Stimulated activated CD4-positive, alpha-beta T cell treated with anti-CD3 and anti-CD28 coated beads, Interleukin-15, amount 100 ng/mL, for 24 hours (primary cell): ENCODE measurements at places on chromosomes 1 and 21.

DNA sequence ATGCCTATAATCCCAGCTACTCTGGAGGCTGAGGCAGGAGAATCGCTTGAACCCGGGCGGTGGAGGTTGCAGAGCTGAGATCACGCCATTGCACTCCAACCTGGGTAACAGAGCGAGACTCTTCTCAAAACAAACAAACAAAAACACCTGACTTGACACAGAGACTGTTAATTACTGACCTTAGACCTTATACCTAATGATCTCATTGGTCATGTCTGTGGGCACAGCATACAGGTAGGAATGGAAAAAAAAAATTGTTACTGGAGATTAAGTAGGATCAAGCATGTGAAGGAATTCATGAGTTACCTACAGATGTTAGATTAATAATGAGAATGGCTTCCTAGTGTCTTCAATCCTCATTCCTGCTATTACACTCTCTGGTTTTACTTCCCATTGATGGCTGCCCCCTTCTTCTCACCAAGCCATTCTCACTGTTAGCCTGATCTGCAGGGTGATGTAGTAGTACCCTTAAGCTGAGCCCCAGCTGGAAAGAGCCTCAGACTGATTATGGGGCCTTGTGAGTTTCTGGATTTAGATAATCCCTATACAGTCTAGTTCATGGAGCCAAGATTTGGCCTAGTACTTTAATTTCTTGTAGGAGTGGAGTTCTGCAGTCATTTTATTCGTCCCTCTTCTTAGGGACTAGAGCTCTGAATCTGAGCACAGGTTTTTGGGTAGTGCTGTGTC is 8.8 kb downstream of the TBCE start:
- DNase-seq = no peak

DNA sequence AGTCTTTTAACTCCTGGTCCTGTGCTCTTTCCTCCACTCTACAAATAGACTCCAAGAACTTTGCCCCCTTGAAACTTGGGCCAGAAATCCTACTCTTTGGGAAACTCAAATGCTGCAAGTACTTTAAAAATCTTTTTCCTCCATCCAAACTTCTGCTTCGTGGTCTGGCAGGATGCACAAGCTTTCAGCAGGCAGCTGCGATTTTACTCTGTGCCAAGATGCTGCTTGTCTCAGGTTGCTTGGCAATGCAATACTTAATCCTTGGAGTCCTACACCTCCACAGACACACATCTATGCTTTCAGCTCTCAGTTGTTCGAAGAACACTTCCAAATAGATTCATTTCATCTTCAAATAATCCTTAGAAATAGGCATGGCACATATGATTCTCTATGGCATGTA is 435.3 kb upstream of the USP24 start:
- no peak for DNase-seq

GRCh38 chr1:186325239-186325638 is 49.8 kb downstream of the TPR start:
- no peak for DNase-seq

DNA sequence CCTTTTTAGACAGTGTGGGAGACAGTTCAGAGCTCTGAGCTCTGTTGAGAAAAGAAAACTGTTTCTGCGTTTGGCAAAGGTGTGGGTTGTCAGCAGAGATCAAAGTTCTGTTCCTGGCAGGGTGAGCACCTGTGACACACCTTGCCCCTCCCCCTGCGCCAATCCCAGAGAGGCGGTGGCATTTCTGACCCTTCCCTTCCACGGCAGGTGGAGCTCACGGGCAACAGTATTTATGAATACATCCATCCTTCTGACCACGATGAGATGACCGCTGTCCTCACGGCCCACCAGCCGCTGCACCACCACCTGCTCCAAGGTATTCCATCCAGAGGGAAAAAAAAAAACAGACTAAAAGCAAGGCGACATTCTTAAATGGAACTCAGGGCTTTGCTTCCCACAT is 20.7 kb downstream of the SIM2 start:
- DNase-seq = no peak

DNA sequence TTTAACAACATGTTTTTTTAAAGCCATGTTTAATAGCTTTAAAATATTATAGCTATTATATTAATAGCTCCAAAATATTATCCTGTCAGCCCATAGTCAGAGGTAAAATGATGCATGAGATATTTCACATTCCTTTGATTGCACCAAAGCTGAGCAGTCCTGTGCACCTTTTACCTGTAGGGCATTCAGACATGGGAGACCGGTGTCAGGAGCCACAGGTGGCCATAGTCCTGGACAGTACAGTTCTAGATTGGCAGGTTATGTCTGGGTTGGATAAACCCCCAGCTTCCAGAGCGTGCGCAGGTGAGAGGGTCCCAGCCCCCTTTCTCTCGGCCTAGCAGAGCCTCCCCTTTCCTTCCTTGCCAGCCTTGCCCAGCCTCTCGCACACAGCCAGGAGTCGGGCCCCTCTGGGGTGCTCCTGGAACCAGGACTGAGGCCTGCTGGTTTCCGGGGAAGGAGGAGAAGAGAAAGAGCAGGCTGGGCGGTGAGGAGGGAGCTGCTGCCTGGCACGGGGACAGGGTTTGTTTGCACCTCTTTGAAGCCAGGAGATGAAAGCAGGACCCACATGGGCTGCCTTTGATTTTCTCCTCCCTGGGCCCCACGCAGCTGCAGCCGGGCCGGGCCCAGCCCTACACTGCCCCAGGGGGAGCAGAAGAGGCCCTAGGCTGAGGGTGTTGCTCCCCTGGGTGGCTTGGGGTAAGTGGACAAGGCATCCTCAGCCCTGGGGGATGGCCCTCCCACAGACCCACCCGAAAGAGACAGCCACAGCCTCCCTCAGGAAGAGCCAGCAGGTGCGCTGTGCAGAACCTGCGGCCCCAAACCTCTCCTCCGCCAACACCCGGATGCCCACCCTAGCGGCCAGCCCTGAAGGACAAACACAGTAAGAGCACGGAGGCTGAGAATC is 75.2 kb upstream of the TARDBP start:
- no peak for DNase-seq

DNA sequence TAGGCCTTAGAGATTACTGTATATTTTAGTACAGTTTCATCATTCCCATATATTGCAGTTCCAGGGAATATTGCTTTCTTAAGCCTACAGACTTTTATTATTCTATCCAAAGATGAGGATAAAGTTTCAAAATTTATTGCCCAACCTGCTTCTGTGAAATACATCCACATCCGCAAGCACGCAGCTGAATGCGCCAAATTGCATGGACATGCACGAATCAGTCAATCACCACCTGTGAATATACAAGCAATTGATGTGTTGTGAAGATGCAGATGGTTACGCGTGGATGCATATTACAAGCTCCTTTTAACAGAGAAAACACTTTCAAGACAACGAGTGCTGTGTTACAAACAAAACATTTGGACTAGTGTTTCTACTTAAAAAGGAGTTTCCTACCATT is 577.8 kb upstream of the PLXNA2 start:
- DNase-seq = no peak

- no peak for DNase-seq
These were observed 64.4 kb downstream of the LHX9 start for GRCh38 chr1:197981561-197981960.

DNA sequence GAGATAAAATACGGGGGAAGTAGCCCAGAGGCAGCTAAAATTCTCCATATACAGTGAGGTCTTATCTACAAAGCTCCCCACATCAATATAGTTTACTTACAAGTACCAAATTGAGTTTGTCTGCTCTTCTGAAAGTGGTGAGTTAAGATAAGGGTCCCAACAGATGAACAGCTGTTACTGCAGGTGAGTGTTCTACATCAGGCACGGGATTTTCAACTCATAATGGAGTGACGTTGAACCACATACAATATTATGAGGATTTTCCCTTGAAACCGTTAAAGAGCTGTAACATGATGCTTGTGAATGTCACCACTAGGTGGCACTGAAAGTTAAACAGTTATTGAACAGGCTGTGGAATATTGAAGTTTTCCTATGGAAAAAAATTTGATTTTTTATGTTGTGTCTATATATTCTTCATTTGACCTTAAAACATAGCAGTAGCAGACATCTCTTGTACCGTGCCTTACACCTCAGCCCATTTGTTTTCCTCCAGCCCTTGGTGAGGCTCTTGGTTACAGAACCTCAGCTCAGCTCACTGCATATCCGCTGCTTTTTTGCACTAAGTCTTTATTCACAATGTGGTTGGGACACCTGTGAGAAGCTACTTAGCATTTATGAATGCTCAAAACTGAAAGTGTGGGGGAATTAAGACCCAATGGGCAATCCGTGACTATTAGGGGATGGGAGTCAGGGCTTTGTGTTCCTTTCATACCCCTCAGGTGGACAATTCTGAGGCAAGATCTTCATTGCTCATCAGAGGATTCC is 23.2 kb downstream of the CD1D start:
- DNase-seq = peak; percentile 5

DNA sequence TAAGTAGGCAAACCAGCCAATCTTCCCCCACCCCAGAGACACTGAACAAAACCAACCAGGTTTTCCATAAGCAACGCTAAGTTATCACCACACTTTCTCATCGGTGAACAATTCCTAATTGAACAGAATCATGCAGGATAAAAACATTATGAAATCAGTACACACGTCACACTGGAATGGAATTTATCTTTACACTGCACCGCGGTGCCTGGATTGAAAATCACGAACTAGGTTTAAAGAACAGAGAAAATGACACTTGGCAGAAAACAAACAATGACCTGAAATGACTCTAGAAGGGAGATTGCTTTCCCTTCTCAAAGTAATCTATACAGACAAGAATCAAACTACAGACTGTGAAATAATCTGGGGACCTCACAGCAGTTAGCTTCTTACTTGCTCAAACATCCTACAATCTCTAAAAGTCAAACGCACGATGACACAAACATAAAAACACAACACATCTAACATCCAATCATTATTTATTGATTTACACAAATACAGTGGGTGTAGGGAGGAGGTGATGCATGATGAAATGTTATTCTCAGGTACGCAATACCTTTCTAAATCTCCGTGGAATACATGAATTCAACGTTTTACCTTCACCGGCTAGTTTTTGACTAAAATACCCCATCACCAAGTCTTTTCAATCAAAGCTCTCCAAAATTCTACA is 1.9 kb downstream of the EIF4G3 start:
- DNase-seq = no peak

GRCh38 chr1:207962716-207963426 is 51.9 kb upstream of the CD34 start:
- peak; percentile 32 for DNase-seq
